Endothelial cell (in vitro differentiated cells): ENCODE measurements at places on chromosomes 13 and 19. TPM values are rescaled to one million over a fixed set of nuclear protein-coding genes. Genes with fewer than 3 reads are reported as not detected.
A peak's percentile ranks its signal among the peaks of the same experiment; 100 is the strongest.

- H3K27ac ChIP-seq: no peak overlapping the region
- DNase-seq: no peak
- H3K36me3 ChIP-seq: no peaks in the 10 kb centered on the region
- no peak overlapping the region for H3K4me3 ChIP-seq
- H3K4me1 ChIP-seq: peaks cover 2% of the 10 kb centered on the region
These were observed 24.5 kb downstream of the TEX101 start for GRCh38 chr19:43439032-43439708.

- no peak overlapping the region for H3K4me3 ChIP-seq
- no peak overlapping the region for H3K27ac ChIP-seq
- H3K27me3 ChIP-seq: peaks cover 3% of the 10 kb centered on the region
- peaks cover 39% of the 10 kb centered on the region for H3K36me3 ChIP-seq
These were observed 22.7 kb downstream of the VRK3 start for GRCh38 chr19:50002386-50002960.

- H3K36me3 ChIP-seq: peaks cover 22% of the 10 kb centered on the region
- peaks cover 3% of the 10 kb centered on the region for H3K27me3 ChIP-seq
- H3K4me3 ChIP-seq: no peak overlapping the region
- H3K27ac ChIP-seq: no peak overlapping the region
- no peaks in the 10 kb centered on the region for H3K4me1 ChIP-seq
- DNase-seq: no peak
These were observed 13.0 kb downstream of the WTIP start for GRCh38 chr19:34494601-34495000.

- no peaks in the 10 kb centered on the region for H3K36me3 ChIP-seq
- no peak overlapping the region for H3K4me3 ChIP-seq
- no peak for DNase-seq
- no peaks in the 10 kb centered on the region for H3K4me1 ChIP-seq
- no peaks in the 10 kb centered on the region for H3K27me3 ChIP-seq
- H3K27ac ChIP-seq: no peak overlapping the region
These were observed 86.4 kb downstream of the TSC22D1 start for GRCh38 chr13:44489751-44490150.

The EMP3 gene
- total RNA-seq: 10.0 TPM

The ZNF235 gene
- total RNA-seq: 14.9 TPM

DNA sequence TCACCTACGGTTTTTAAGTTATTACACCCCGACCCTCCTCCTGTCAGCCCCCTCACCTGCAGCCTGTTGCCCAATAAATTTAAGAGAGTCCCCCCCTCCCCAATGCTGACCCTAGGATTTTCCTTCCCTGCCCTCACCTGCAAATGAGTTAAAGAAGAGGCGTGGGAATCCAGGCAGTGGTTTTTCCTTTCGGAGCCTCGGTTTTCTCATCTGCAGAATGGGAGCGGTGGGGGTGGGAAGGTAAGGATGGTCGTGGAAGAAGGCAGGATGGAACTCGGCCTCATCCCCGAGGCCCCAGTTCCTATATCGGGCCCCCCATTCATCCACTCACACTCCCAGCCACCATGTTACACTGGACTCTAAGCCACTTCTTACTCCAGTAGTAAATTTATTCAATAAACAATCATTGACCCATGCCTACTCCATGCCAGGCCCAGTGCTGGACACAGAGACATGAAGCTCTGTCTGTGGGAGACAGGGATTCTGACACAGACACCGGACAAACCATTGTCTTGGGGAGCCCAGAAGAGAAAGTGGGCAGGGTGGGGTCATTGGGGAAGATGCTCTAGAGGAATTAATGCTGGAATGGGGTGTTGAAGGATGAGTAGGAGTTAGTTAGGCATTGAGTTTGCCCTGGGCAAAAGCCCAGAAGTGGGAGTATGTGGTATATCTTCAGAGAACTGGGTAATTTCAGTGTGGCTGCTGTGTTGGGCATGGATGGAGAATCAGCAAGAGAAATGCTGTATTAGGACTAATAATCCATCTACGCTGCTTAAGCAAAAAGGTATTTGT, 19.2 kb downstream of the CKM start:
- DNase-seq: no peak
- H3K27me3 ChIP-seq: peaks cover 22% of the 10 kb centered on the region
- H3K36me3 ChIP-seq: peaks cover 30% of the 10 kb centered on the region
- H3K4me1 ChIP-seq: peaks cover 3% of the 10 kb centered on the region

- no peak for DNase-seq
- H3K4me1 ChIP-seq: no peaks in the 10 kb centered on the region
- H3K27me3 ChIP-seq: no peaks in the 10 kb centered on the region
- no peak overlapping the region for H3K27ac ChIP-seq
These were observed 106.7 kb downstream of the PCCA start for GRCh38 chr13:100195568-100195967.

GRCh38 chr13:41720839-41721561, 239.9 kb downstream of the VWA8 start:
- no peaks in the 10 kb centered on the region for H3K36me3 ChIP-seq
- no peak overlapping the region for H3K27ac ChIP-seq
- no peak overlapping the region for H3K4me3 ChIP-seq

The IZUMO2 gene
- total RNA-seq: not detected

The PCSK4 gene
- total RNA-seq: 8.4 TPM

- H3K4me1 ChIP-seq: no peaks in the 10 kb centered on the region
- H3K36me3 ChIP-seq: no peaks in the 10 kb centered on the region
- no peaks in the 10 kb centered on the region for H3K27me3 ChIP-seq
- peak; percentile 39 for DNase-seq
- no peak overlapping the region for H3K27ac ChIP-seq
- H3K4me3 ChIP-seq: no peak overlapping the region
These were observed 460.3 kb upstream of the KLHL1 start for GRCh38 chr13:70568571-70568970.
